ENCODE measurements at places on chromosomes 2 and 18. TPM values are rescaled to one million over a fixed set of nuclear protein-coding genes. Genes with fewer than 3 reads are reported as not detected.

FSIP2 gene
- total RNA-seq: under 0.01 TPM

FAP gene
- total RNA-seq: 148 TPM

PASK gene
- total RNA-seq: 1.3 TPM

PDE11A gene
- total RNA-seq: under 0.01 TPM

PDCD1 gene
- not detected for total RNA-seq

OTX1 gene
- 0.14 TPM for total RNA-seq

PLCD4 gene
- 1.8 TPM for total RNA-seq

ST6GAL2 gene
- under 0.01 TPM for total RNA-seq

B4GALT6 gene
- 2.5 TPM for total RNA-seq

DARS1 gene
- 118 TPM for total RNA-seq

C2orf66 gene
- total RNA-seq: not detected

AKAIN1 gene
- total RNA-seq: not detected

TACR1 gene
- under 0.01 TPM for total RNA-seq

CERKL gene
- total RNA-seq: not detected

XDH gene
- total RNA-seq: not detected

LOXHD1 gene
- not detected for total RNA-seq

SEMA4F gene
- 4.1 TPM for total RNA-seq

LINC00305 gene
- total RNA-seq: not detected

GPR45 gene
- not detected for total RNA-seq

ACMSD gene
- under 0.01 TPM for total RNA-seq

RNF144A gene
- 2.8 TPM for total RNA-seq

SRSF7 gene
- total RNA-seq: 121 TPM

MAP3K19 gene
- total RNA-seq: not detected

LAMA3 gene
- total RNA-seq: 19.1 TPM

KCNIP3 gene
- 0.57 TPM for total RNA-seq

KIAA2012 gene
- under 0.01 TPM for total RNA-seq

TUBA4B gene
- total RNA-seq: not detected

SLC23A3 gene
- 2.4 TPM for total RNA-seq

FAHD2B gene
- total RNA-seq: 7.5 TPM

CDH7 gene
- total RNA-seq: under 0.01 TPM

Measured in smooth muscle cell of bladder (primary cell).